Progenitor cell of endocrine pancreas (in vitro differentiated cells): ENCODE measurements at places on chromosomes 7 and 10.

GRCh38 chr10:101266381-101267289 is 37.4 kb upstream of the LBX1 start:
- peaks cover 15% of the 10 kb centered on the region for H3K4me1 ChIP-seq
- no peak overlapping the region for H3K4me3 ChIP-seq
- no peak overlapping the region for H3K27ac ChIP-seq
- H3K36me3 ChIP-seq: no peaks in the 10 kb centered on the region

- no peaks in the 10 kb centered on the region for H3K27me3 ChIP-seq
- H3K4me1 ChIP-seq: peaks cover 11% of the 10 kb centered on the region
- H3K27ac ChIP-seq: no peak overlapping the region
- DNase-seq: no peak
- H3K36me3 ChIP-seq: no peaks in the 10 kb centered on the region
- no peak overlapping the region for H3K4me3 ChIP-seq
These were observed 40.1 kb upstream of the ZNRF2 start for GRCh38 chr7:30244340-30244739.

GRCh38 chr7:112286250-112287086 is 80.0 kb downstream of the ZNF277 start:
- H3K27ac ChIP-seq: no peak overlapping the region
- no peak for DNase-seq
- H3K27me3 ChIP-seq: no peaks in the 10 kb centered on the region
- H3K36me3 ChIP-seq: peaks cover 6% of the 10 kb centered on the region

DNA sequence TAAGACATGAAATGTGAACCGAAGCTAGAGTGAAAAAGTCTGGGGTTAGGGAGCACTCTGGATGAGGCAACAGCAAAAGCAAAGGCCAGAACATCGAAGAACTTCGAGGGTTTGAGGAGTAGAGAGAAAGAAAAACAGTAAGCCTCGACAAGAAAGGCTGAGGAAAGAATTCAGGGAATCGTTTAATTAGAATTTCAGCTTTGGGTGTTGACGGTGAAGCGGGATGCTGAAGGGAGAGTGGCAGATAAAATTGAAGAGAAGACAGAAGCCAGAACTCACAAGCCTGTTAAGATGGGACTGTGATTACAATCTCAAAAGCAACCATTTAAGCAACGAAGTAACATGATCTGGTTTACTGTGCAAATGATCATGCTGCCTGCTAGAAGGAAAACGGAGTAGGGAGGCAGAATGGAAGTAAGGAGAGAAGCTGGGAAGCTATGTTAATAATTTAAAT is 2.1 kb downstream of the TRDMT1 start:
- H3K4me3 ChIP-seq: peak overlapping the region; percentile 51
- DNase-seq: no peak
- H3K27ac ChIP-seq: peak overlapping the region; percentile 14
- H3K4me1 ChIP-seq: peaks cover 38% of the 10 kb centered on the region

- no peak overlapping the region for H3K4me3 ChIP-seq
- H3K4me1 ChIP-seq: peaks cover 3% of the 10 kb centered on the region
- DNase-seq: no peak
- H3K36me3 ChIP-seq: no peaks in the 10 kb centered on the region
- H3K27ac ChIP-seq: no peak overlapping the region
- no peaks in the 10 kb centered on the region for H3K27me3 ChIP-seq
These were observed 54.0 kb upstream of the LRRC18 start for GRCh38 chr10:48993627-48994026.

DNA sequence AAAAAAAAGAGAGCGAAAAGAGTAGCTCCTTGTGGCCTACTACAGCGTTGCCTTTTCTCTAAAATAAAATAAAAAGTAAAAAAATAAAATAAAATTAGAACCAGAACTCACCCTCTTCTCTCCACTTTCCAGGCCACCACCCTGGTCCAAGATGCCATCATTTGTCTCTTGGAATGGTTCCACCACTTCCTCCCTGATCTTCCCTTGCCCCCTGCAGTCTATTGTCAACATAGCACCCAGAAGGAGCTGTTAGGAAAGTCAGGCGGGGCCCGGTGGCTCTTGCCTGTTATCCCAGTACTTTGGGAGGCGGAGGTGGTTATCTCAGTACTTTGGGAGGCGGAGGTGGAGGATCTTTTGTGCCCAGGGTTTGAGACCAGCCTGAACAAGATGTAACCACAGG is 7.6 kb upstream of the GRID2IP start:
- no peak overlapping the region for H3K4me3 ChIP-seq
- H3K36me3 ChIP-seq: no peaks in the 10 kb centered on the region
- DNase-seq: no peak
- H3K27ac ChIP-seq: no peak overlapping the region

- no peak overlapping the region for H3K27ac ChIP-seq
- peaks cover 2% of the 10 kb centered on the region for H3K4me1 ChIP-seq
- peaks cover 14% of the 10 kb centered on the region for H3K36me3 ChIP-seq
- no peak for DNase-seq
- H3K4me3 ChIP-seq: no peak overlapping the region
These were observed 82.1 kb downstream of the SLC37A3 start for GRCh38 chr7:140316165-140316661.

GRCh38 chr10:96687317-96688012 is 32.8 kb downstream of the PIK3AP1 start:
- DNase-seq: no peak
- H3K4me3 ChIP-seq: no peak overlapping the region
- H3K27ac ChIP-seq: no peak overlapping the region
- no peaks in the 10 kb centered on the region for H3K27me3 ChIP-seq
- peaks cover 4% of the 10 kb centered on the region for H3K4me1 ChIP-seq
- peaks cover 8% of the 10 kb centered on the region for H3K36me3 ChIP-seq

DNA sequence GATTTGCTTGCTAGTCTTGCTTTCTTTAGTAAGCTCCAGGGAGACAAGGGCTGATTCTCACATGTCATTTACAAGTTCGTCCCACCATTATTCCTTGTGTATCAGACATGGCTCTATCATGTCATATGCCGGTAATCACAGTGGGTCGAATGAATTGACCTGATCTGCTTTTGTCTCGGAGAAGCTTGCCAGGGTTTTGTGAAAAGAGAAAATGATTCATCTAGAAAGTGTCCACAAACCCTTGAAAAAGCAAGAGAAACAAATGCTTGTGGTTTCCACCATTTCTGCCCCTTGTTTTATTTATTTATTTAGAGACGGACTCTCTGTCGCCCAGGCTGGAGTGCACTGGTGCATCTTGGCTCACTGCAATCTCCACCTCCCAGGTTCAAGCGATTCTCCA is 278.5 kb downstream of the TCF7L2 start:
- no peak overlapping the region for H3K27ac ChIP-seq
- no peak for DNase-seq
- peaks cover 26% of the 10 kb centered on the region for H3K27me3 ChIP-seq
- no peak overlapping the region for H3K4me3 ChIP-seq
- no peaks in the 10 kb centered on the region for H3K4me1 ChIP-seq
- H3K36me3 ChIP-seq: no peaks in the 10 kb centered on the region

DNA sequence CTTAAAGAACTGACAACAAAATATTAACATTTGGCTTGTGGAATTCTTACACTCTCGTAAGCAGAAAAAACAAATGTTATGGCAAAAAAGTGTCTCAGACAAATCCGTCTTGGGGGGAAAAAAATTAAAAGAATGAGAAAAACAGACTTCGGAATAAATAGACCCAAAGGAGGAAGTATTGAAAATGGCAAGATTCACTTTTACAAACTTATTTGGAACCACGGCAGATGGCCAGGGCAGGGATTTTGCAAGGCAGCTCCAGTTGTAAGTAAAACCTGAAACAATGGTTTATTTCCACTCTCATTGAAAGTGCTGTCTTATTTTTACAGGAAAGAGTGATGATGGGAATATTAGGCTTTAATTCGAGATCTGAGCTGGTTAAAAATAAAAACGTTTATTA is 1.5 kb upstream of the ZNF438 start:
- H3K36me3 ChIP-seq: no peaks in the 10 kb centered on the region
- peaks cover 3% of the 10 kb centered on the region for H3K27me3 ChIP-seq
- peak overlapping the region; percentile 88 for H3K4me3 ChIP-seq
- no peak for DNase-seq
- H3K4me1 ChIP-seq: peaks cover 11% of the 10 kb centered on the region

GRCh38 chr7:75601539-75601938 is 109.4 kb downstream of the SPDYE5 start:
- no peak overlapping the region for H3K27ac ChIP-seq
- H3K36me3 ChIP-seq: peaks cover 2% of the 10 kb centered on the region
- H3K4me3 ChIP-seq: no peak overlapping the region
- no peaks in the 10 kb centered on the region for H3K4me1 ChIP-seq
- H3K27me3 ChIP-seq: no peaks in the 10 kb centered on the region
- no peak for DNase-seq

- no peaks in the 10 kb centered on the region for H3K36me3 ChIP-seq
- H3K27ac ChIP-seq: no peak overlapping the region
These were observed 1.6 kb upstream of the PRF1 start for GRCh38 chr10:70604106-70604505.

- H3K4me3 ChIP-seq: no peak overlapping the region
- no peaks in the 10 kb centered on the region for H3K27me3 ChIP-seq
- H3K27ac ChIP-seq: no peak overlapping the region
- no peaks in the 10 kb centered on the region for H3K4me1 ChIP-seq
- no peak for DNase-seq
- H3K36me3 ChIP-seq: no peaks in the 10 kb centered on the region
These were observed 32.8 kb upstream of the MEOX2 start for GRCh38 chr7:15719311-15719710.

DNA sequence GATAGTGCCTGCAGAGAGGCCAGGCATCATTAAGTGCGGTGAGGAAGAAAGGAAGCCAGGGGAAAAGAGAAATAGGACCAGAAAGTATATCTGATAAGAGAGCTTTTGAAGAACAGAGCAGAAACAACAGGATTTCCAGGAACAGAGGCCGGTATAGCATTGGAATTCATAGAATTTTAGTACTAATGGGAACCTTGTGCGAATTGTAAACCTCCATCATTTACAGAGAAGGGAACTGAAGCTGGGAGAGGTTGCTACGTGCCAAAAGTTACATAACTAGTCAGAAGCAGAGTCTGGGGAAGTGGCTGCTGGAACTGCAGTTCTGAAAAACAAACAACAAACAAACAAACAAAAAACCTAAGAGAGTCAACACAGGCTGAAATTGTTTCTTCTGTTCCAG is 5.4 kb upstream of the ZMYND11 start:
- H3K27ac ChIP-seq: no peak overlapping the region
- H3K4me3 ChIP-seq: no peak overlapping the region
- H3K36me3 ChIP-seq: peaks cover 1% of the 10 kb centered on the region
- no peak for DNase-seq
- no peaks in the 10 kb centered on the region for H3K27me3 ChIP-seq

DNA sequence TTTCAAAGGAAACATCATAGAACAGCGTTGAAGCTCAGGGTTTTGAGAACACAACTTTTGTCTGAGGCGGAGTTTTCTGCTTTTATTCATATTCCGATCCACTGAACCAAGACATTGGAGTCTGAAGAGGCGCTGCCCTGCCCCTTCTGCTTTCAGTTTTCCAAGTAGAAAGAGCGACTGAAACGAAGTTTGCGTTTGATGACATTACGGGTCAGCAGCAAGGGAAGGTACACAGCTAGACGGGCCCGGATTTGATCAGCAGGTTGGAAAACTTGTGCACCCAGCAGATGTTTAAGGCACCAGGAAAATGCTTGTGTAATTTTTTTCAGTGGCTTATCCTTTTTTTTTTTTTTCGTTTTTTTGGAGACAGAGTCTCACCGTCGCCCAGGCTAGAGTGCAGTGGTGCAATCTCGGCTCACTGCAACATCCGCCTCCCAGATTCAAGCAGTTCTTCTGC is 720 bp downstream of the SUN1 start:
- peaks cover 15% of the 10 kb centered on the region for H3K4me1 ChIP-seq
- no peak overlapping the region for H3K4me3 ChIP-seq
- no peaks in the 10 kb centered on the region for H3K27me3 ChIP-seq
- DNase-seq: no peak

- H3K36me3 ChIP-seq: no peaks in the 10 kb centered on the region
- H3K27me3 ChIP-seq: peaks cover 6% of the 10 kb centered on the region
- no peak overlapping the region for H3K27ac ChIP-seq
- no peak overlapping the region for H3K4me3 ChIP-seq
- no peak for DNase-seq
These were observed 84.2 kb upstream of the FRMD4A start for GRCh38 chr10:14414901-14415300.

GRCh38 chr10:130370721-130371120 is 234.5 kb downstream of the GLRX3 start:
- no peak overlapping the region for H3K4me3 ChIP-seq
- H3K4me1 ChIP-seq: peaks cover 13% of the 10 kb centered on the region
- DNase-seq: no peak
- peaks cover 13% of the 10 kb centered on the region for H3K27me3 ChIP-seq

DNA sequence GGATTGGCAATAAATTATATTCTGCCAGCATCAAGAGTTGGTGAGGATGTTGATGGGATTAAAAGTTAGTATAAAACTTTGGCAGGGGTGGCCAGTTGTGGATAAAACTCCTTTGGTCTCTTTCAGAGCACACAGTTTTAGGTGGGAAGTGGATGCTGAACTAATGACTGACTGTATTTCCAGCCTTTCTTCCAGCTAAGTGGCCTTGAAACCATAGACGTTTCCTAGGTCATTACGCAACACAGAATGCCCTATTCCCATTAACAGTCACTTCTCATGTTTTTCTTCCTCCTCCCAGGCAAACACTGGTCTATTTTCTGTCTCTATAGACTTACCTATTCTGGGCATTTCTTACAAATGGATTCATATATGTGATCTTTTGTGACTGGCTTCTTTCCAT is 467.4 kb downstream of the NEBL start:
- peaks cover 4% of the 10 kb centered on the region for H3K36me3 ChIP-seq
- no peak overlapping the region for H3K4me3 ChIP-seq
- no peak overlapping the region for H3K27ac ChIP-seq
- H3K4me1 ChIP-seq: no peaks in the 10 kb centered on the region
- H3K27me3 ChIP-seq: no peaks in the 10 kb centered on the region

DNA sequence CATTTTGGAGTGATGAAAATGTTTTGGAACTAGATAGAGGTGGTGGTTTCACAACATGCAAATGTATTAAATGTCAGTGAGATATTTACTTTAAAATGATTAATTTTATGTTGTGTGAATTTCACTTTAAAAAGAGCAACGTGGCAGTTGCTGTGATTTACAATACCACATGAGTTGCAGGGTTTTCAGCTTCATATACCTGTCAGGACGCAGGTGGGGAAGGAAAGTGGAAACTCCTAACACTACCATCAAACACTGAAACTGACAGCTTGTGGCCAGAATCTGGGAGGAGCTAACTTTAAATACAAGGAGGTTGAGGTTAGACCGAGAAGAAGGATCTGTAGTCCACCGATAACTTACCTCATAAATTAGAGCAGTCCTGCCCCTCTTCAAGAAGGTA is 168.9 kb upstream of the TMEM72 start:
- no peak overlapping the region for H3K27ac ChIP-seq
- H3K4me1 ChIP-seq: peaks cover 1% of the 10 kb centered on the region
- no peak for DNase-seq

DNA sequence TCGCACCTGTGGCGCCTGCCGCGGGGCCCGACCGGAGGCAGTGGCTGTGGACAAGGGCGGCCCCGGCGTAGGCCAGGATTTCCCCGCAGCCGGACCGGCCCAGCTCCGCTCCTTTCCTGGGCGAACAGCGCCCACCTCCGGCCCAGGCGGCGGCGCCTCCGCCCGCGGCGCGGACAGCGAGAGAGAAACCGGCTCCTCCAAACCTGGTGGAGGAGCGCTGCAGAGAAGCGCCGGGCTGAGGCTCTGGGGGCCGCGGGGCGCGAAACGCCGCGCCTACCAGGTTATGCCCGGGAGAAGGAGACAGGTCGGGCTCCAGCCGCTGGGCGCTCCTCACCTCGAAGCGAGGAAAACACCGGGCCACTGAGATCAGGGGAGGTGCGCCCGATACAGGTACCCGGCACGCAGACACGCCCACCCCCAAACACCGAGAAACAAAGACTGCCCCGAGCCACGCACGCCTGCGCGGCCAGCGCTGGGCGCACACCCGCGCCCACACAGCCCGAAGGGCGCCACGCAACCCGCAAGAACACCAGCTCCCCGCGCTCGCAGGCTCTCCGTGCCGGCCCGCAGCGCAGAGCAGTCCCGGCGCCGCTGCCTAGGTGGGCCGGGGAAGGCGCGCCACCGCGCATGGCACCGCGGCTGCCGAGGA is 3.3 kb downstream of the GRID1 start:
- H3K4me3 ChIP-seq: peak overlapping the region; percentile 56
- peak; percentile 50 for DNase-seq
- no peaks in the 10 kb centered on the region for H3K36me3 ChIP-seq
